Heart left ventricle (tissue), 16 donors: ENCODE measurements at places on chromosomes 5 and 9.
A peak's percentile ranks its signal among the peaks of the same experiment; 100 is the strongest.

- no peak overlapping the region for H3K4me3 ChIP-seq
- no peaks in the 10 kb centered on the region for H3K4me1 ChIP-seq
- DNase-seq, result no peak
- H3K27me3 ChIP-seq, result no peaks in the 10 kb centered on the region
- no peaks in the 10 kb centered on the region for H3K36me3 ChIP-seq
- H3K27ac ChIP-seq, result no peak overlapping the region
Measured at GRCh38 chr5:121408778-121409177, 442.9 kb upstream of the FTMT start.

- no peaks in the 10 kb centered on the region for H3K36me3 ChIP-seq
- no peak for DNase-seq
- H3K4me3 ChIP-seq, result no peak overlapping the region
- H3K27me3 ChIP-seq, result no peaks in the 10 kb centered on the region
- no peak overlapping the region for H3K27ac ChIP-seq
- no peaks in the 10 kb centered on the region for H3K4me1 ChIP-seq
Measured at GRCh38 chr9:80873861-80874260, 815.5 kb downstream of the TLE1 start.

DNA sequence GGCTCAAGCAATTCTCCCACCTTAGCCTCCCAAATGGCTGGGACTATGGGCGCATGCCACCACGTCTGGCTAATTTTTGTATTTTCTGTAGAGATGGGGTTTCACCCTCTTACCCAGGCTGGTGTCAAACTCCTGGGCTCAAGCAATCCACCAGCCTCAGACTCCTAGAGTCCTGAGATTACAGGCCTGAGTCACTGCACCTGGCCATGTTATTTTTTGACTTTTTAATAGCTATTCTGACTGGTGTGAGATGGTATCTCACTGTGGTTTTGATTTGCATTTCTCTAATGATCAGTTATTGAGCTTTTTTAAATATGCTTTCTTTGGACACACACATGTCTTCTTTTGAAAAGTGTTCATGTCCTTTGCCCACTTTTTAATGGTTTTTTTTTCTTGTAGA, 38.2 kb downstream of the FBXW2 start:
- H3K4me1 ChIP-seq, result peaks cover 3% of the 10 kb centered on the region
- DNase-seq, result no peak
- no peak overlapping the region for H3K4me3 ChIP-seq
- no peaks in the 10 kb centered on the region for H3K27me3 ChIP-seq

- no peak overlapping the region for H3K4me3 ChIP-seq
- H3K36me3 ChIP-seq, result no peaks in the 10 kb centered on the region
- no peaks in the 10 kb centered on the region for H3K4me1 ChIP-seq
- no peak for DNase-seq
- no peaks in the 10 kb centered on the region for H3K27me3 ChIP-seq
Measured at GRCh38 chr9:78777747-78778146, 480.8 kb downstream of the PSAT1 start.

- no peak overlapping the region for H3K27ac ChIP-seq
- no peak overlapping the region for H3K4me3 ChIP-seq
- no peaks in the 10 kb centered on the region for H3K27me3 ChIP-seq
- H3K36me3 ChIP-seq, result peaks cover 38% of the 10 kb centered on the region
- H3K4me1 ChIP-seq, result peaks cover 5% of the 10 kb centered on the region
Measured at GRCh38 chr9:96014078-96014477, 138.6 kb downstream of the ERCC6L2 start.

- H3K36me3 ChIP-seq, result no peaks in the 10 kb centered on the region
- no peak overlapping the region for H3K4me3 ChIP-seq
- no peak for DNase-seq
- H3K27me3 ChIP-seq, result no peaks in the 10 kb centered on the region
- no peak overlapping the region for H3K27ac ChIP-seq
Measured at GRCh38 chr9:14909181-14909580, 1.0 kb downstream of the FREM1 start.

GRCh38 chr5:123428521-123429220, 5.5 kb upstream of the CEP120 start:
- H3K4me1 ChIP-seq, result peaks cover 4% of the 10 kb centered on the region
- no peak overlapping the region for H3K4me3 ChIP-seq
- H3K27ac ChIP-seq, result no peak overlapping the region

- H3K4me1 ChIP-seq, result peaks cover 7% of the 10 kb centered on the region
- no peaks in the 10 kb centered on the region for H3K36me3 ChIP-seq
- no peak overlapping the region for H3K27ac ChIP-seq
- DNase-seq, result peak; percentile 64
- no peak overlapping the region for H3K4me3 ChIP-seq
Measured at GRCh38 chr5:176677209-176677939, 30.1 kb downstream of the TSPAN17 start.

GRCh38 chr9:35257986-35258659, 96.3 kb downstream of the UNC13B start:
- no peaks in the 10 kb centered on the region for H3K27me3 ChIP-seq
- DNase-seq, result no peak
- no peak overlapping the region for H3K27ac ChIP-seq
- H3K4me1 ChIP-seq, result peaks cover 8% of the 10 kb centered on the region

DNA sequence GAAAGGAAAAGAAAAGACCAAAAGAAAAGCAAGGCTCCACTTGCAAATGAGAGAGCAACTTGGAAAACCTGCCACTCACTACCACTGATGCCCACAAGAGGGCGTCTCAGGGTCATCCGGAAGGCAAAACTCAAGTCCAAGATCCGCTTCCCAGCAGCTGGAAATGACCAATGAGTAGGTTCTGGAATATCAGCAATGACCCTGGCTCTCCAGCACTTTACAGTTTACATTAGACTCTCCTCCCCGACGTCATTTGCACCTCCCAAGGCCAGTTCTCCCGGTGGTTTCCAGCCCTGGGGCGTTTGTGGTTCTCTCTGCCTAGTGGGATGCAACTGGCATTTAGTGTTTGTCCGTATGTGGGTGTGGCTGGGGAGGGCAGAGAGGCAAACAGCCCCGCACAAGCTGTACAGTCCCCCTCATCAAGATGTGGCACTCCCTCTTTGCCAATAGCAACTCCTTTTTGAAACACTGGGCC, 193.8 kb upstream of the ZNF618 start:
- peak; percentile 44 for DNase-seq
- peaks cover 5% of the 10 kb centered on the region for H3K4me1 ChIP-seq
- no peaks in the 10 kb centered on the region for H3K36me3 ChIP-seq
- H3K4me3 ChIP-seq, result no peak overlapping the region

DNA sequence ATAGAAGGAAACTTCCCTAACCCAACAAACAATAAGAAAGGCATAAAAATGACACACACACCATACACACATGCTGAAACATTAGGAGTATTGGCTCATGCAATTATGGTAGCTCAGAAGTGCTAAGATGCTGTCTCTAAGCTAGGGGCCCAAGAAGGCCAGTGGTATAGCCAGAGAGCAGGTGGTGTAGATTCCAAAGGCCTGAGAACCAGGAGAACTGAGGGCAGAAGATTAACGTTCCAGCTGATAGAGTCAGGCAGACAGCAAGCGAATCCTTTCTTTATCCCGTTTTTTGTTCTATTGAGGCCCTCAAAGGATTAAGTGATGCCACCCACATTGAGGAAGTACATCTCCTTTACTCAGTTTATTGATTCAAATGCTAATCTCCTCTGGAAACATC, 262.9 kb downstream of the EPB41L4A start:
- peaks cover 3% of the 10 kb centered on the region for H3K4me1 ChIP-seq
- no peaks in the 10 kb centered on the region for H3K27me3 ChIP-seq
- H3K4me3 ChIP-seq, result no peak overlapping the region
- DNase-seq, result no peak

DNA sequence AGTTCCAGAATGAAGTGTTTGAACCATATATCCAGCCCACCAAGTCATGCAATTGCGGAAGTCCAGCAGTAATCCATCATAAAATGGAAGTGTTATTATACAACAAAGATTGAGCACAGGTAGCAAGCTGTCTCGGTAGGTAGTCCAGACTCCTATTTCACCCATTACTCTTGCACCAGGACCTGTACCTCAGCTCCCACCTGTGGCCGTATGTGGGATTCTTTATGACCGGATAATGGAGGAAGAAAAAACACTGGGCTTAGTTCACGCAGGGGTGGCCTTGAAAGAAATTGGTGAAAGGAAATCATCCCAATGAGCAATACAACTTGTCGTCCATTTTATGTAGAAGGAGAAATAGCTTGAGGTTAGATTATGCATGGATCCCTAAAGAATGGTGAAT, 216.3 kb downstream of the ESM1 start:
- H3K27me3 ChIP-seq, result no peaks in the 10 kb centered on the region
- H3K27ac ChIP-seq, result no peak overlapping the region
- no peaks in the 10 kb centered on the region for H3K36me3 ChIP-seq
- H3K4me1 ChIP-seq, result no peaks in the 10 kb centered on the region

GRCh38 chr5:106825374-106825773, 845.4 kb downstream of the EFNA5 start:
- no peaks in the 10 kb centered on the region for H3K36me3 ChIP-seq
- DNase-seq, result no peak
- no peak overlapping the region for H3K27ac ChIP-seq
- H3K4me3 ChIP-seq, result no peak overlapping the region
- H3K27me3 ChIP-seq, result no peaks in the 10 kb centered on the region

DNA sequence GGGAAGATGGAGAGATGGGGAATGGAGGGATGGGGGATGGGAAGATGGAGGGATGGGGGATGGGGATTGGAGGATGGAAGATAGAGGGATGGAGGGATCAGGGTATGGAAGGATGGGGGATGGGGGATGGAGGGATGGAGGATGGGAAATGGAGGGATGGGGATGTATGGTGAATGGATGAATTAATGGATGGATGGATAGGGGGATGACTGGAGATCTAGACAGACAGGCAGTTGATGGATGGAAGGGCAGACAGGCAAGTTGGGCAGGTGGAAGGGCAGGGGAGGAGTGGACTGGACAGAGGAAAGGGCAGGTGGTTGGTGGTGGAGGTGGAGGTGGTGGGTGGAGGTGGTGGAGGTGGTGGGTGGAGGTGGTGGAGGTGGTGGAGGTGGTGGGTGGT, 167.2 kb downstream of the C9orf50 start:
- peaks cover 25% of the 10 kb centered on the region for H3K4me1 ChIP-seq
- no peak for DNase-seq
- no peaks in the 10 kb centered on the region for H3K36me3 ChIP-seq
- no peak overlapping the region for H3K27ac ChIP-seq

DNA sequence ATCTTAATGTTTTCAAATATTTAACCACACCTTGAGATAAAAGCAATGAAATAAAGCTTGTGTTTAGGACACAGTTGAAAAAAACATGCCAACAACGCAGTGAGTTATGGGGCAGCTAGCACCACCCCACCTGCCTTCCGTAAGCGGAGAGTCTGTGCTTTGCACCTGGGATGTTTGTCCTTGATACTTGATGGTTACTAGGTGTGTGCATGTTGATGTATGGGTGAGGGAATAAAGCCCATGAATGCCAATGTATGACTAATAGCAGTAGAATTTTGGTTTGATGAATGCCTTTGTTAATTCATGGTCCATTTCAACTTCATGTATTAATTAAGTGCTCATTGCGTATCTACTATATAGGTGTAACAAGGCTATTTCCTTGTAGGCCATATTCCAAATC, 74.0 kb downstream of the PCSK5 start:
- H3K36me3 ChIP-seq, result no peaks in the 10 kb centered on the region
- H3K27ac ChIP-seq, result no peak overlapping the region
- H3K4me3 ChIP-seq, result no peak overlapping the region
- no peaks in the 10 kb centered on the region for H3K27me3 ChIP-seq

DNA sequence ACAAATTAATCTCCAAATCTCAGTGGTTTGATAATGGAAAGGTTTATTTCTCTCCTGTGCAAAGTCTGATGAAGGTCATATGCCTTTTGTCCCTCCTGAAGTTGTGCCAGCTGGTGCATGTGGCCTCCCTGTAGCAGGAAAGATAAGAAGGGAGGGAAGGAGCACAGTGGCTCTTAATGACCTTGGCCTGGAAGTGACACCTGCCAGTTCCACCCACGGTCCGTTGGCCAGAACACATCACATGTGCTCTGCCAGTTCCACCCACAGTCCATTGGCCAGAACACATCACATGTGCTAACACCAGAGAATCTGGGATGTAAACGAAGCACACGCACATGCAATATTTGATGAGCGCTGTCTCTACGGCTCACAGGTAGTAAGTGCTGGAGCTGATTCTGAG, 130.9 kb downstream of the DOCK2 start:
- H3K27ac ChIP-seq, result no peak overlapping the region
- DNase-seq, result peak; percentile 34
- no peaks in the 10 kb centered on the region for H3K27me3 ChIP-seq
- no peaks in the 10 kb centered on the region for H3K4me1 ChIP-seq
- H3K4me3 ChIP-seq, result no peak overlapping the region

- no peak overlapping the region for H3K27ac ChIP-seq
- no peak overlapping the region for H3K4me3 ChIP-seq
- DNase-seq, result no peak
- no peaks in the 10 kb centered on the region for H3K4me1 ChIP-seq
Measured at GRCh38 chr5:107155707-107156106, 515.0 kb downstream of the EFNA5 start.

- H3K27me3 ChIP-seq, result no peaks in the 10 kb centered on the region
- DNase-seq, result no peak
- no peak overlapping the region for H3K4me3 ChIP-seq
- no peaks in the 10 kb centered on the region for H3K36me3 ChIP-seq
- H3K4me1 ChIP-seq, result no peaks in the 10 kb centered on the region
- no peak overlapping the region for H3K27ac ChIP-seq
Measured at GRCh38 chr5:65525726-65526125, 37.2 kb downstream of the CENPK start.

- peak; percentile 41 for DNase-seq
- H3K27me3 ChIP-seq, result no peaks in the 10 kb centered on the region
- no peak overlapping the region for H3K4me3 ChIP-seq
- H3K36me3 ChIP-seq, result no peaks in the 10 kb centered on the region
- peak overlapping the region; percentile 76 for H3K27ac ChIP-seq
Measured at GRCh38 chr9:38651400-38652042, 31.1 kb upstream of the ANKRD18A start.

DNA sequence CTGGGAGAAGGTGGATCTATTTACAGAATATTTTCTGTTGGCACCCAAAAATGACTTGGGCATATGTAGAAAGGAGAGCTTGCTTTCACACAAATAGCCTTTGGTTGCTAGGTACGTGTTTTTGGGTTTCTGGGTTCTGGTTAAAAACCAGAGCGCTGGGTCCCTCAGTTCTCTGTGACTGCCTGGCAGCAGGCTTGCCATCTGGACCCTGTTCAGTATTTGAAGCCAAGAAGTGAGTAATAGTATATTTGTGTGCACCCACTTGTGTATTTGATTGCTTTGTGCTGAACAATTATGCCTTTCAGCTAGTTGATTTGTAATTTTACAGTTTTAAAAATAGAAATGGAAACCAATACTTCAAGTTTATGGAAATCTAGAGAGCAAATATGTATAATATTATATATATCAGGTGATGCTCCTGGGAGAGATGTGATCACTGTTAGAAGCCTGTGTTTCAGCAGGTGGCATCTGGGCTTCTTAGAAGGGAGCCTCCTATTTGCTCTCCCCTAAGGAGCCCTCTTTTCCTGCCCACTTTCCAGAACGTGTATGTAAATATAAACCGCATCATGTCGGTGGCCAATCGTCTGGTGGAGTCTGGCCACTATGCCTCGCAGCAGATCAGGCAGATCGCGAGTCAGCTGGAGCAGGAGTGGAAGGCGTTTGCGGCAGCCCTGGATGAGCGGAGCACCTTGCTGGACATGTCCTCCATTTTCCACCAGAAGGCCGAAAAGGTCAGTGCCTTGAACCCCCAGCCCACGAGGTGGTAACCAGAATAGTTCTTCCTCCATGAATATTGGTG, 153.6 kb downstream of the TRIO start:
- DNase-seq, result no peak
- H3K27ac ChIP-seq, result peak overlapping the region; percentile 79
- no peaks in the 10 kb centered on the region for H3K27me3 ChIP-seq
- peak overlapping the region; percentile 10 for H3K4me3 ChIP-seq
- H3K36me3 ChIP-seq, result peaks cover 18% of the 10 kb centered on the region
